Stimulated activated CD4-positive, alpha-beta T cell treated with anti-CD3 and anti-CD28 coated beads, Interleukin-15, amount 100 ng/mL, for 1 hour (primary cell): ENCODE measurements at places on chromosomes 7 and 10.
A peak's percentile ranks its signal among the peaks of the same experiment; 100 is the strongest.

DNA sequence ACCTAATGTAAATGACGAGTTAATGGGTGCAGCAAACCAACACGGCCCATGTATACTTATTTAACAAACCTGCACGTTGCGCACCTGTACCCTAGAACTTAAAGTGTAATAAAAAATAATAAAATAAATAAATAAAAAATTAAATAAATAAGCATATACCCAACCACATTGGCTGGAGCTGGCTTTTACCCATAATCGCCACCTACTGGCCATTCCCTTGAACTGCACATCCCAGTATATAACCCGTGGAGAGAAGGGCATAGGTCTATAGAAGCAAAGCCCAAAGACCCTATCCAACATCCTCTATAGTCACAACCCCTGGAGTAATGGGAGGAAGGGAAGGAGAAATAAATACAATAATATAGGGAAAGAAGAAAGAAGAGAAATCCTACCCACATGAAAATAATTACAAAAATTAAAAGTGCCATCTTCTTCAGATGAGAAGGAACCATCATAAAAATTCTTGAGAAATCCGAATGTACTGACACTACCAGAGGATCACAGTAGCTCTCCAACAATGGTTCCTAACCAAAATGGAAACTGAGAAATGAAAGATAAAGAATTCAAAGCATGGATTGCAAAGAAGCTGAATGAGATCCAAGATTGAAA is 65.6 kb downstream of the TWIST1 start:
- DNase-seq, result no peak

- DNase-seq, result no peak
Observed at GRCh38 chr7:96800824-96801223, 91.2 kb upstream of the SEM1 start.

- DNase-seq, result no peak
Observed at GRCh38 chr7:155795951-155796350, 16.3 kb downstream of the SHH start.

- no peak for DNase-seq
Observed at GRCh38 chr7:29090151-29090805, 56.1 kb downstream of the CPVL start.

DNA sequence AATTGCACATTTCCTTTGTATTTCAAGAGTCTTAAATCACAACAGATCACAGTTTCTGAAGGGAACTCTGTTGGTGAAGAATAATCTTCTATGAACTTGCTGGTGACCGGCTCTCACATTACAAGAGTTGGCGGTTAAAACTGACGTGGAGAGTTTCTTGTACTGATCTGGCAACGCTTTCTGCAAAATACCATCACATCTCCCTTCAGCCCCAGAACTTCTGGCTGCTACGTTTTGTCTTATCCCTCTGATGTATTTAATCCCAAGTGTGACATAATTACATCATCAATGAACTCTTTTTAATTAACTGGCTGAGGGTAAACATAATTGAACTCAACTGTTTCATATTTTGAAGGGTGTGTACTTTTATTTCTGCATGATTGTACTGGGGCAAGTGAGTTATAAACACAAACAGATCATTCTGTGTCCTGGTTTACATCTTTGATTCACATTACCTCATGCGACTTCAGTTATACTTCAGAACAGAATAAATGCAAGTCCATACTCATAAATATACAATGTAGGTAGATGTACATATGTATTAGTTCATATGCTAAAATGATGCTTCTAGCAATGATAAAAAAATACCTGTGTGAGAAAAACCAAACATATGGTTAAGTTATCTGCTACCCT is 105.1 kb upstream of the NPVF start:
- DNase-seq, result no peak

DNA sequence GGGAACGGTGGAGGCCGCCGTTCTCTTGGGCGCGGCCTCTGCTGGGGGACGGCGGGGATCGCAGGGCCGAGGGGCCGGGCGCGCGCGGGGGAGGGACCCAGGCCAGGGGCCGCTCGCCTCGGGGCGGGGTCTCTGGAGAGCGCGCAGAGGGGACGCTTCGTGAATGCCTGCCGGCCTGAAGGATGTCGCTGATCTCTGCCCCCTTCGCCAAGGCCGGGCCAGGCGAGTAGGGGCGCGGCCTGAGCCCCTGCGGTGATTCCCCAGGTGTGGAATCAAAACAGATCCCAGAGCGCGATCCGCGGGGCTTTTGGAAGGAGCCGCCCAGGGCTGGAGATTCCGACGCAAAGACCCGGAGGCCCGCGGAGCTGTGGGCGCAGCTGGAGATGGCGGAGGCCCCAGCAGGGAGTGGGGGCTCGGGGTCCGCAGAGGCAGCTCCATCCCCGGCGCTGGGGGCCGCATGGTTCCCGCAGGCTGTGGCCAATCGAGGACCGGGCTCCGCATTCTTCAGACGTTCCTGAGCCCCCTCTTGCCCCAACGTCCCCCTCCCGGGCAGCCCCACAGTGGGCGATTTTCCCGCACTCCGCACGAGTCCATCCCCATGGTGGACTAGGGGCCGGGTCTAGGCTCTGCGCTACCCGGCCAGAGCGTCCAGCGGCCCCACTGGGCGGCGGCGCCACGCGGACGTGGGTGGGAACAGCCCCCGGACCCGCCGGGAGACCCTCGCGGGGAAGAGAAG is 166.0 kb downstream of the ACTR3B start:
- no peak for DNase-seq

- no peak for DNase-seq
Observed at GRCh38 chr7:68246189-68246633, 1249.6 kb downstream of the TYW1 start.

DNA sequence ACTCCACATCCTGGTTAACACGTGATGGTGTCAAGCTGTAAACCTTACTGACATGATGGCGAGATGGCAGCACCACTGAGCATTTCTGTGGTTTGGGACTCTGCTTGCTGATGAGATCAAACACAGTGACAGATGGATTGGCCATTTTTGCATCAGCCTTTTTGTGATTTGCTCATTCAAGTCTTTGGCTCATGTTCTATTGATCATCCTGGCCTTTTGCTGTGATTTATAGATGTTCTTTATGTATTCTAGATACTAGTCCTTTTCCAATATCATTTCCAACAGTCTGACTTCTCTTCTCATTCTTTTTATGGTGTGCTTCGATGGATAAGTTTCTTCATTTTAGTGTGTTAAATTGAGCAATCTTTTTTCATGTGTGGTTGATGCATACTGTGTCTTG is 24.7 kb upstream of the DIP2C start:
- DNase-seq, result no peak

- peak; percentile 21 for DNase-seq
Observed at GRCh38 chr7:74606101-74606908, 51.2 kb upstream of the GTF2I start.

DNA sequence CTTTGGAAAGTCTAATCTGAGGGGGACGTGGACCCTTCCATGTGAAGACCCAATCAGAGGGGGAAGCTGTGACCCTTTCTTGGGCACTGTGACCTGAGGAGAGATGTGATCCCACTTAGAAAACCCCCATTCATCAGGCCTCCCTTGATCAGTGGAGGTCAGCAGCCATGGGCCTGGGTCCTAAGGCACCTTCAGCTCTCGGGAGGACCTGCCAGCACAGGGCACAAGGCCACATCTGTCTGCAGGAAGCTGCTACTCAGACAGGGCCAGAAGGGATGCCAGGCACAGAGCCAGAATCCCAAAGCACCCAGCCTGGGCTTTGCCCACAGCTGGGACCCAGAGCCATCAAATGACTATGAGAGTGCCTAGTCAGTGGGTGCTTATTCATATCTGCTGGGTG is 14.7 kb upstream of the RABGEF1 start:
- DNase-seq, result no peak

DNA sequence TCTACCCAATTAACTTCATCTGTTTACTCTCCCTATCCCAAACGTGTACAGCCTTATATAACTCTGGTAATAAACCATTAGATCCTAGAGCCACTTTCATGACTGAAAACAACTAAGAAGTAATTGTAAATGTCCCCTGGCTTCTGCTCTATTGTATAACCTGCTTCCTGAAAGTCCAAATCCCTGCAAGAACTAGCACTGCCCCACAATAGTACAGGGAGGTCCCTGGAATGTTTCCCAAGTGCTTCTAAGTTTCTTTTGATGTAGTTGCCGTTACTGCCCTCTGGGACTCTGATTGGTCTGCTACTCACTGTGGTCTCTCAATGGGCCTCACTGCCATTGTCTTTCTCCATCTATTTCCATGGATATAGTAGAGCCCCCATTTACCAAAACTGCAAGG is 764.0 kb upstream of the GHITM start:
- DNase-seq, result no peak

GRCh38 chr10:62381385-62382102 is 7.4 kb downstream of the ZNF365 start:
- DNase-seq, result no peak

DNA sequence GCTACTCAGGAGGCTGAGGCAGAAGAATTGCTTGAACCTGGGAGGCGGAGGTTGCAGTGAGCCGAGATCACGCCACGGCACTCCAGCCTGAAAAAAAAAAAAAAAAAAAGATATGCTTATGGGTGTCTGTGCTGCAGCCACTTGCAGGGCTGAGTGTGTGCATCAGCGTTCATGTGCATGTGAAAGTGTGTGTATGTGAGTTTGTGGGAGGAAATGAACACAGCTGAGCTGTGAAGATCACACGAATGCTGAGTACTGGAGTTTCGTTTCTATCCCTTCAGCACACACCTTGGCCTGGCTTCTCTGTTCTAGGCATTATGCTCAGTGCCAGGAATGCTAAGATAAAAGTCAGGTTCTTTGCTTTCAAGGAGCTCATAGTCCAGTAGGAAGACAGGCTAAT is 12.0 kb upstream of the SVOPL start:
- DNase-seq, result no peak

- no peak for DNase-seq
Observed at GRCh38 chr10:72563327-72563932, 62.4 kb downstream of the MICU1 start.

DNA sequence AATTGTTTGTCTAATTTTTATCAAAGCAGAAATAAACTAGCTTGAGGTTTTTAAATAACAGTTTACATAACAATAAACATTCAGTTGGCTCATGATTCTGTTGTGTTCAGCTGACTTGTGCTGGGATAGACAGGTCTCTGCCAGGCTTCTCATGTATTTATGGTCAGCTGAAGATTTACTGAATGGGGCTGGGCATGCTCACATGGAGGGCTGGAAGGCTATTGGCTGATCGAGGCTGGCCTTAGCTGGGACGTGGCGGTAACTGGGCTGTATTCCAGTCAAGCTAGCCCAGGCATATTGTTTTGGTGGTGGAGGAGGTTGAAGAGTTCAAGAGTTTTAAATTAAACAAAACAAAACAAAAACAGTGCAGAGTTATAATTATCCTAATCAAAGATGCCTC is 251.0 kb upstream of the MTPN start:
- DNase-seq, result no peak

DNA sequence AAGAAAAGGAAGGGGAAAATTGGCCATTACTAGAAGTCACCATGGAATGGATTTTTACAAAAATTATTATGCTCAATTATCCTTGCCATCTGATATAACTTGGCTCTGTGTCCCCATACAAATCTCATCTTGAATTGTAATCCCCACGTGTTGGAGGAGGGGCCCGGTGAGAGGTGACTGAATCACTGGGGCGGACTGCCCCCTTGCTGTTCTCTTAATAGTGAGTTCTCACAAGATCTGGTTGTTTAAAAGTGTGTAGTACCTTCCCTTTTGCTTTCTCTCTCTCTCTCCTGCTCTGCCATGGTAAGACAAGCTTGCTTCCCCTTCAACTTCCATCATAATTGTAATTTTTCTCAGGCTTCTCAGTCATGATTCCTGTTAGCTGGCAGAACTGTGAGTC is 1023.6 kb downstream of the XPNPEP1 start:
- no peak for DNase-seq

DNA sequence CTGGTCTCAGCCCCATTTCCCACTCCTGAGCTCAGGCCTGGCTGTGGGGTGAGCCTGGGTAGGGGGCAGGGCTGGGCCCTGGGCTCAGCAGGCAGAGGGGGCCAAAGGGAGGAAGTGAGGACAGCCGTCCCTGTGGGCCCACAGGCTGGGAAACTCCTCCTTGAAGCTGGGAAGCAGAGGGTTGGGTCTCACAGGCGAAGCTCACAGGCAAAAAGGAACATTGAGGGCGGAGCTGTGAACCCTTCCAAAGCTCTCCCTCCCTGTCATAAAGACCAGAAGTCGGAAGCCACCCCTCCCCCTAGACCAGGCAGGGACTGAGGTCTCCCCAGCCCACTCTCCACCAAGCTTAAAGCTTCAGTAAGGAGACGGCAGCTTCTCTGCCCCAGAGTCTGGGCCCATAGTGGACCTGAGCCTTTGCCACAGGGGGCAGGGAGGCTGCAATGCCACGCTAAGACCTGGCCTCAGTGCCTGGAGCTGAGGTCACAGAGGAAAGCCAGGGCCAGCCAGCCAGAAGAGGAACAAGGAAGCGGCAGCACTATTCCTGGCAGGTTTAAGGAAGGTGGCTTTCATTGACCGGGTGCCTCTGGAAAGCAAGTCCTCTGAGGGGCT is 1.0 kb upstream of the KCP start:
- DNase-seq, result no peak

DNA sequence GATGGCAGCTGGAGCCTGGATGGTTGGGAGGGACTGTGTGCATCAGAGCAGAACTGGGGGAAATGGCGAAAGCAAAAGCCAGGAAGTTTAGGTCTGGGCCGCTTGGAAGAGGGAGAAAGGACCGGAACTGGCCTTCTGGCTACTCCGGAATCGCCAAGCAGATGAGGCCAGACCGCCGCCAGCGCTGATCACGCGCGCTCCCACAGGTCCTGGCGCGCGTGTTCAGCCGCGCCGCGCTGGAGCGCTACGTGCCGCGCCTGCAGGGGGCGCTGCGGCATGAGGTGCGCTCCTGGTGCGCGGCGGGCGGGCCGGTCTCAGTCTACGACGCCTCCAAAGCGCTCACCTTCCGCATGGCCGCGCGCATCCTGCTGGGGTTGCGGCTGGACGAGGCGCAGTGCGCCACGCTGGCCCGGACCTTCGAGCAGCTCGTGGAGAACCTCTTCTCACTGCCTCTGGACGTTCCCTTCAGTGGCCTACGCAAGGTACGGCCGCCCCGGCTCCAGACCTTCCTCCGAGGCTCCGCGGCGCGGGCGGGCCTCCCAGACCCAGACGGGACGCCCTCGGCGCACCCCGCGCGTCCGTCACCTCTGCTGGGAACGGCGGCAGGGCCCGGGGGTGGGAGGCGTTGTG is 2.0 kb downstream of the CYP26C1 start:
- no peak for DNase-seq

DNA sequence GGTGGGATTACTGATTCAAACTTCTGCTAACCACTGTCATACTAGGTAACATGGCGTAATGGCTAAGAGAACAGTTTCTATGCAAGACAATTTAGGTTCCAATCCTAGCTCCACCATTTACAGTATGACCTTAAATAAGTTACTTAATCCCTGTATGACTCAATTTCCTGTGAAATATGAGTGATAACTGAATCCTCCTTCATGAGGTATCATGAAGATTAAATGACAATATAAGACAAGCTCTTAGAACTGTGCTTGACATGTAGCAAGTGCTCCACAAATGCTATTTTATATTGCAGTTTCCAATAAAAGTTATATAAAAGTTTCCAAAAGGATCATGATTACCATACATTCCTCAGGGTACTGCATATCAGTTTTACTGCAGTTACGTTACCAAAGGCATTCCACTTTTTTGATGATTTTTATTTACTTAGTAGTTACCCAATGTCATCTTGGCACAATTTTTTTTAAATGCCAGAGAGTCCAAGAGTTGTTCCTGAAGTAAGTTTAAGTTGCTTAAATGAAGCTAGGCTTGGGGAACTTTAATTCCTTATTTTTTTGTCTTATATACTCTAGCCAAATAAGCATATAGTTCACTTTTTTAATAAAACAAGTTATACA is 7.1 kb downstream of the DOCK4 start:
- DNase-seq, result no peak
